ENCODE measurements at places on chromosomes 11 and 22. TPM values are rescaled to one million over a fixed set of nuclear protein-coding genes. Genes with fewer than 3 reads are reported as not detected.

- DNase-seq: peak; percentile 83
Observed at GRCh38 chr11:92967867-92968266, 1.6 kb upstream of the MTNR1B start.

DNA sequence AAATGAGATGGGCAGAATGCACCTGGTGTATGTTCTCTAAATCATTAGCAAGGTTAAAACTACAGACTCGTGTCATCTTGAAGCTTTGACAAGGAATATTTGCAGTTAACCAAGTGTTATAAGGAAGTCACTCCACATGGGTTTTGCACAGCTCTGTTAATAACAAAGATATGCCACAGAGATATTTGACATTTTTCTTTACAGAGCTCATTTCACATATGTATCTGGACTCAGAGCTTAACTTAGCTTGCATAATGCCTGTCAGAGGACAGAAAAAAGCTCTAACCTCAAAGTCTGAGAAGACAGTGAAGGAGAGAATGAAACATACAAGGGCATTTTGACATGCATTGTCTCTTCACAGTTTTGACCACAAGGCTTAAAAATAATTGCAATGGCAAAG lies 105.5 kb downstream of the C11orf87 start:
- no peak for DNase-seq

The GAB4 gene
- not detected for total RNA-seq

GRCh38 chr11:66862559-66863037 lies 5.7 kb downstream of the LRFN4 start:
- DNase-seq: peak; percentile 72

- peak; percentile 50 for DNase-seq
Observed at GRCh38 chr11:7254731-7255291, 3.1 kb downstream of the SYT9 start.

- no peak for DNase-seq
Observed at GRCh38 chr11:45736424-45736823, 68.5 kb upstream of the SLC35C1 start.
